ENCODE measurements at places on chromosomes 3 and 15.

DNA sequence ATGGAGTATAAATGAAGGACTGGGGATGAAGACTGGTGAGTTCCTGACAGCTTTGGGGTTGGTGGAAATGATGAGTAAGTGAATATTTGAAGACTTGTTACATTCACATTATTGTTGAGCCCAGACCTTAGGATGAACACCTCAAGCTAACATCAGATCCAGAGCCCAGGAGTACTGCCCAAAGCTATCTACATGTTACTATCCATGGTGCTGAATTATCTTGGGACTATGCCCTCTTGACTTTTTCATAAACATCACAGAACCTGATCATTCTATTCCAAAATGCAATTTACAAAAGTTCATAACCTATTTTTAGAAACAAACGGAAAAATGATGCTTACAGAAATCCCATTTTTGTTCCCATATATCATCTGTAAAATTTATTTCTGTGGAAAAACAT, 613.3 kb downstream of the TUSC7 start:
- DNase-seq = peak; percentile 9

GRCh38 chr3:188559072-188559429, 405.1 kb downstream of the LPP start:
- DNase-seq = peak; percentile 44

DNA sequence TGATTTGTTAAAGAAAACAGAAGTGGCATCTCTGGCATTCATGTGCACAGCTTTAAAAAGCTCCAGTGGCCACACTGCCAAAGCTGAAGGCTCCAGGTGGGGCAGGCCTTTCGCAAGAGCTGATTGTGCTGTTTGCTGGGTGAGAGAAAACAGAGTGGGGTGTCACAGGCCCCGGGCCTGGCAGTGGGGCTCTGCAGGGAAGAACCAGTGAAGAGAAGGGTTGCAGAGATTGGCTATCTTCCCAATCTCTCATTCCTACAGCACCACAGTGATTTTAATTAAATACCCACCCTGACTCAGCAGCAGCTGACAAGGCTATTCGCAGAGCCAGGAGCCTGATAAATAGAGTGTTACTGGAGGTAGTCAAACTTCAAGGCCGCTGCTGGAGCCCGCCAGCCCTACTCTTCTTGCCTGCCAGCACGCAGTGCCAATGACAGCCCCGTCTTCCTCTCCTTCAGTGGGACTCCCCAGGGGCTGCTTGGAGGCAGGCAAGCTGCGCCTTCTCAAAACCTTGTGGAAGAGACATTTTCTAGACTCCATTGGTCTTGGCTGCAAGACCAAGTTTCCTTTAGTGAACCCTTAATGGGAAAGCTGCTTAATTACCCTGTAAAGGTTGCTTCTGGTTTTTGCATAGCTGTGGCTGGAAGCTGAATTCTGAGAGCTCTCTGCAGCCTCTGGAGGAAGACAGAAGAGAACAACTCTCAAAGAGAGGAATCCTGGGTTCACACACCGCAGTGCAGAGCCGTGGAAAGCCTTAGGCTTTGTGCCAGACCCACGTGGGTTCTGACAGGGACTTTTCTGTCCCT, 225.8 kb upstream of the SLCO3A1 start:
- DNase-seq = no peak

DNA sequence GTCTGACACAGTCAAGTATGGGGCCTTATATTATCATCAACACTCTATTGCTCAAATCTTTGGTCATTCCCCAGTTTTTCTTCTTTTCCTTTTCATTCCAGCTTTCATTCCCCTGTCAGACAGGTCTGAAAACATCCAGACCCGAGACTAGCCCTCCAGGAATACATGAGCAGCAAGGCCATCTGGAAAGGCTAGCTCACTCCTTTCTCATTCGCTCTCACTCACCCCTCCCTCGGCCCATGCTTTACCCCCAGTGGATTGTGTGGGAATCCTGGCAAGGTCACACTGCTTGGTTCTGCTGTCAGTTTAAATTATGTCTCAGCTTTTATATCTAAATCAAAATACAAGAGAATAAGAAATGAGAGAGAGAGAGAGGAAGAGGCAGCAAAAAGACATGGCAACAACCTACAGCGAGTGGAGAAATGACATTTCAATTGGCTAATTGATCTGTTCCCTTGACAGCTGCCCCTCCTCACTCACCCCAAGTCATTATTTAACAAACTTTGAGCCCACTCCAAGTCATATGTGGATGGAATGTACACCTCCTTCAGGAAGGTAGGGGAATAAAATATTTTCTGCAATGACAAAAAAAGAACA, 962.2 kb downstream of the TUSC7 start:
- DNase-seq = no peak

- DNase-seq = peak; percentile 35
Measured at GRCh38 chr15:90873998-90874605, 5.7 kb downstream of the FURIN start.

- no peak for DNase-seq
Measured at GRCh38 chr3:24012589-24013269, 67.6 kb downstream of the NR1D2 start.

- DNase-seq = no peak
Measured at GRCh38 chr15:59298225-59298853, 74.3 kb downstream of the MYO1E start.

DNA sequence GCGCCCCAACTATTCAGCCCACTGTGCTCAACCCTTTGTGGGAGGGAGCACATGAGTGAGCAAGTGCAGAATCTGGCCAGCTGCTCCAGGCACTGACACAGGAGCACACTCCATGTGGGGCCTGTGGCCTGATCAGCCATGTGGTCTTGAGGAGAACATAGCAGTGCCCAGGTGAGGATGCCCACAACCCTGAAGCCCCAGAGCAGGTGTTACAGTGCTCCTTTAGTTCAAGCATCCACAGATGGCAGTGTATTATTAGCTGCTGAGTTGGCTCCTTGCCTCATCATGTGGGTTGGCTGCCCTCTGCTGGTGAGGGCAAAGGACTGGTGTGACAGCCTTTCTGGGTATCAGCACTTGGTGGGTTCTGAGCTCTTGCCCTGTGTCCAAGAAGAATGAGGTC, 1588.2 kb downstream of the SI start:
- DNase-seq = peak; percentile 42

DNA sequence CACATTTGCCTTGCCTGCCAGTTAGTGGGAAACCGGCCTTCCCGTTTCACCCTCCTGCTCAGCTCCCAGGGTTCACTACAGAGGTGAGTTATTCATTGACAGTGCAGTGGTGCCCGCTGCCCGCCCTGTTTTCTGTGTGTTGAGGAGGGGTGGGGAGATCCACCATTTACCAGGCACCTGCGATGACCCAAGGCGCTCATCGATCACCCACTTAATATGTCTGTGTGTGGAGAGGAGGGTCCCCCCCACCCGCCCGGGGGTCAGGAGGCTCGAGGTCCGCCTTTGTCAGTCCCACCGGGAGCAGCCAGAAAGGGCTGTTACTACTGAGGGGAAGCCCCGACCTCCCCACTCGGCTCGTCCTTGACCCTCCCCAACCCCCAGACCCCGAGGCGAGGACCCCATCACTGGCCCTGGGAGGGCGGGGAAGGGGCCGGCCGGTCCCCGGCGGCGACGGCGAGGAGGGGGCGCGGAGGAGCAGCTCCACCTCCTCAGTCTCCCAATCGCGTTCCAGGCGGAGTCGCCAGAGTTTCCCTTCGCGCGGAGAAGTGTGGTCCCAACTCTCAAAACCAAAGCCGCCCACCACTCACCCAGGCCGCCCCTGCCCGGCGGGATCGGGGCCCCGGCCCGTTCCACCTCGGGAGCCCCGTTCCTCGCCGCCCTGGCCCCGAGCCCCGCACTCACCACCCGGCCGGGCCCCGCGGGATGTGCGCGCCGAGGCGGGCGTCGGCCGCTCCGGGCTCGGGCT, 1.1 kb downstream of the PLXNB1 start:
- no peak for DNase-seq

GRCh38 chr15:88535100-88535499, 11.4 kb downstream of the DET1 start:
- no peak for DNase-seq

- DNase-seq = peak; percentile 35
Measured at GRCh38 chr3:186700267-186700666, 16.9 kb upstream of the KNG1 start.

DNA sequence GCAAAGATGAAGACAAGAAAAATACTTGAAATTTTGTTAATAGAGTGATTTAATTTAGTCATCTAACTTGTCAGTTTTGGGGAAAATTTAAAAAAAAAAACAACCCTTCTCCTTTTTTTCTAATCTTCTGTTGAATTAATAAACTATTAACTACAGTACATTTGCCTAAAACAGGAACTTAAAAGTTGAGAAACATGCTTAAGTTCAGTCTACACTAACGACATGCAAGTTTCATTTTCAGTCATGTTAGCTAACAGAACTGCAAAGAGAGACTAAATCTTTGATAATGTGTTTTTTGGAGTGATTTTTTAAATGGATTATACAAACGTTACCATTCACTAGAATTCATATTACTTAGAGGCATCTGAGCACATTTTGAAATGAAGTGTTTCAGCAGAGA, 71.9 kb upstream of the MBNL1 start:
- no peak for DNase-seq
